ENCODE measurements at places on chromosomes 7 and 10.

GRCh38 chr7:139038691-139039090 lies 2.8 kb upstream of the ZC3HAV1L start:
- no peak for DNase-seq

- DNase-seq = no peak
Measured at GRCh38 chr7:108452707-108453106, 3.5 kb downstream of the NRCAM start.

- DNase-seq = no peak
Measured at GRCh38 chr10:128116187-128116586, 10.0 kb downstream of the MKI67 start.

DNA sequence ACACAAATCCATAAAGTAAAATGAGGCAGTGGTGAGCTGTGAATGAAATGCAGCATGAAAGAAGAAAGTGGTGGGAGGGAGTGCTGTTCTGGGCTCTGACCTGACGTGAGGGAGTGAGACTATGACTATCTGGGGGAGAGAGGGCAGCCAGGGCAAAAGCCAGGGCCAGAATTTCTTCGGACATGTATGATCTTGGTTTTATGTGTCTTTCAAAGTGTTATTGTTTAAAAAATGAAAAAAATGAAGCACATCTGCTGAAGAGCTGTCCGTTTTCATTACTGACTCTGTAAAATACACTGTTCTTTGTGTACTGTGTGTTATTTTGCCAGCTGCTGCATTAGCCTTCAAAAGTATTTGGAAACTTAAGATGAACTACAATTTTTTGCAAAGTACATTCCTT lies 70.2 kb upstream of the KLF14 start:
- no peak for DNase-seq

DNA sequence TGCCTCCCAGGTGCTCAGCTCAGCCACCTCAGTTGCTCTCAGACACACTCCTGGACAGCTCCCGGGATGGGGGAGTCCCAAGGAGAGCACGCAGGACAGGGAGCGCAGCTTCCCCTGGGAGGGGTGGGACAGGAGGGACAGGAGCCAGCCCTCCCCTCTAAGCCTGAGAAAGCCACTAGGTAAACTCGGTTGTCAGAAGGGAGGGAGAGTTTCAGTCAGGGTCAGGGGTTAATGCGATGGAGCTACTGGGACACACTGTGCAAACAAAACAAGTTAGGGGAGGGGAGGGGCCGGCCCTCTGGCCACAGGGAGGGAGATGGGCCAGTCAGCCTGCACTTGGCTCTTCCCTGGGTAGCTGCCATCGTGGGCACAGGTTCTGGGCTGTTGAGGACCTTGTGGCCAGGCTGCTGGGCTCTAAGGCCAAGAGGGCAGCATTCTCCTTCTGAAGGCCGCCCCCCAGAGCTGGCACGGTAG lies 31.1 kb downstream of the KAZALD1 start:
- no peak for DNase-seq

DNA sequence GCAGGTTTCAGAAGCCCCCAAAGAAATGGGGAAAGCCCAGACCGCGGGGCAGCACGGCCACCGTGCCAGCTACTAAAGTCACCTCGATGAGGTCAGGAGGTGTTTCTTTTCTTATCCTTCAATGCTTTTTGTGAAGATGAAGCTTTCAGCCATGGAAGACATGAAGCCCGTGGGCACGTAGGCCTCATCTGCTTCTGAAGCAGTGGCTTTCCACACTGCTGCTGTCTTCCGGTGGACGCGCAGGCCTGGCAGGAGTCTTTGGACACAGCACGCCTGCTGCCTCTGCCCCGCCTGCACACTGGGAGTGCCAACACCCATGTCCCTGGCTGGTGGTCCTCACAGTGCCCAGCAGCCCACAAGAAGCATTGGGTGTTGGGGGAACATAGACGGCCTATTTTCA lies 185.5 kb downstream of the EBF3 start:
- DNase-seq = no peak

- DNase-seq = no peak
Measured at GRCh38 chr7:92824901-92825480, 11.4 kb downstream of the CDK6 start.
